ENCODE measurements at places on chromosomes 7 and 10.

DNA sequence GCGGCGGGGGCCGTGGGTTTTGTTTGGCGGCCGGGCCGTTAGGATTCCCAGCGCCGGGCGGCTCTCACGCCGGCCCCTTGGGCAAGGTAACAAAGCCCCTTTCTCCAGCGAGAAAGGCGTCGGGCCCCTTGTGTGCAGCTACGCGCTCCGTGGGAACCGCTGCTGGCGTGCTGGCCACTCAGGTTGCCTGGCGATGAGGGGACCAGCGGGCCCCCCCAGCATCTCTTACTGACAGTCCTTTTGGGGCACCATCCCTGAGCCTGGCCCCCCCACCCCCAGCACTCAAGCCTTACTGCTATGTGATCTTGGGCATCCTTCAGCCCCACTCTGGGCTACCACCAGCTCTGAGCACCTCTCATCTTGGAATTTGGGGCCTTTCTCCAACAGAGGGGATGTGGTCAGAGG, 1.8 kb downstream of the LFNG start:
- no peak for DNase-seq

DNA sequence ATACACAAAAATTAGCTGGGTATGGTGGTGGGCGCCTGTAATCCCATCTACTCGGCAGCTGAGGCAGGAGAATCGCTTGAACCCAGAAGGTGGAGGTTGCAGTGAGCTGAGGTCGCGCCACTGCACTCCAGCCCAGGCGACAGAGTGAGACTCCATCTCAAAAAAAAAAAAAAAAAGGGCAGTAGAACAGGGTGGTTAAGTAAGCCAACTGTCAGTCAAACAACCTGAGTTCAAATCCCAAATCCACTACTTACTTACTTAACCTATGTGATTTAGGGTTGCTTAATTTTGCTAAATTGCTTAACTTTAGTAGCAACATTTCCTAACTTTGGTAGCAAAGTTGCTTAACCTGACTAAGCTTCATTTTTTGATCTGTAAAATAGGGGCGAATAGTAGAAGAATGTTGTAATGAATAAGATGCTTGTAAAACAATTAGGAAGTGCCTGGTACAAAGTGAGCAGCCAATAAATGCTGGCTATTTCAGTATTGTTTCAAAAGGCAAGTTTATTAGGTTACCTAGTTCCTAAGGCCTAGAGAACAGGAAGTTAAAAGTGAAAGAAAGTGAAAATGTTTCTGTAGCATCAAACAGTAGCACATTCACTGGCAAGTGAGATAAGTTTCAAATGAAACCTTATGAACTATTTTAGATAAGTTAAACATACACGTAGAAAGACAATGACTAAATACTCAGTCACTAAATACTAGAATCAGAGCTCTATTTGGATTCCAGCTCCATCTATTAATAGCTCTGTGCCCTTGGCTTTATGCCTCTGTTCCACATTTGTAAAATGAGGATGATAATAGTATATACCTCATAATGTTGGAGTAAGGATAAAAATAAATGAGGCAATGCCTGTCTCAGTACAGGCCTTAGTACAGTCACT, 64.3 kb downstream of the HOXA1 start:
- DNase-seq = no peak

- no peak for DNase-seq
Measured at GRCh38 chr7:111006691-111007090, 84.2 kb upstream of the LRRN3 start.

DNA sequence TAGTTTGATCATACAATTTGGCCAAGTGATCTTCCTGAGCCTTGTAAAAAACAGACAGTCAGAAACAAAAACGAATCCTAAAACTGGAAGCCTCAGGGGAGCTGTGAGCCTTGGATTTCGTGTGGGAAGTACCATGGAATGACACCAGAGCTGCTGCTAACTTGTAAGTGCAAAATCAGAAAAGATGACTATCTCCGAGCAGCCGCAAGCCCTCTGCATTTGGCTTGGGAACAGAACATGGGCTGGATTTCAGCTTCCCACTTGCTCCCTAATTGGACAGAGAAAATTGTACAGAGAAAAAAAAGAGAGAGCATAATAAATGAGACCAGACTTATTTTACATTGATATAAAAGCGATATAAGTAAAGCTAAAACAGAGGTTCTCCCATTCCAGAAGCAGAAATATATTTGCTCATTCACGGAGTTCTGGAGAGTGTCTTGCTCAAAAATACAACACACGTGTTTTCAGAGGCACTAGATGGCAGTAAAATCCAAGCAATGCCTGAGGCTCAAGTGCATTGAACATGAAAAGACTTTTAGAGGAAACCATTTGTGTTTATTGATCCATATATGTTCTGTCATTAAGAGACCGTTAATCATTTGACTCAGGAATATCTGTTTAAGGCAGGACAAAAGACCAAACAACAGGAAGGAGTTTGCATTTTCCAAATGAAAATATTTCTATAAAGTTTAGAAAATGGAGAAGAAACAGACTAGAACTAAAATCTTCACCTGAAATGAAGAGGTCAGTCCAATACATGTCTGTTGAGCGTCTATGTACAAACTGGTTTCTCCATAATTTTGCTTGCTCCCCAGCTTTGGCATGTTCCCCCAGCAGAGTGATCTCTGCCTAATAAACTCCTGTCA, 78.3 kb upstream of the SLC26A5 start:
- DNase-seq = peak; percentile 36

GRCh38 chr7:150569245-150569955, 2.2 kb downstream of the GIMAP4 start:
- DNase-seq = no peak

GRCh38 chr7:29370531-29371314, 176.1 kb downstream of the CHN2 start:
- no peak for DNase-seq

GRCh38 chr10:1020958-1021357, 4.7 kb downstream of the IDI2 start:
- no peak for DNase-seq

GRCh38 chr10:64486901-64487300, 965.7 kb downstream of the REEP3 start:
- DNase-seq = no peak

DNA sequence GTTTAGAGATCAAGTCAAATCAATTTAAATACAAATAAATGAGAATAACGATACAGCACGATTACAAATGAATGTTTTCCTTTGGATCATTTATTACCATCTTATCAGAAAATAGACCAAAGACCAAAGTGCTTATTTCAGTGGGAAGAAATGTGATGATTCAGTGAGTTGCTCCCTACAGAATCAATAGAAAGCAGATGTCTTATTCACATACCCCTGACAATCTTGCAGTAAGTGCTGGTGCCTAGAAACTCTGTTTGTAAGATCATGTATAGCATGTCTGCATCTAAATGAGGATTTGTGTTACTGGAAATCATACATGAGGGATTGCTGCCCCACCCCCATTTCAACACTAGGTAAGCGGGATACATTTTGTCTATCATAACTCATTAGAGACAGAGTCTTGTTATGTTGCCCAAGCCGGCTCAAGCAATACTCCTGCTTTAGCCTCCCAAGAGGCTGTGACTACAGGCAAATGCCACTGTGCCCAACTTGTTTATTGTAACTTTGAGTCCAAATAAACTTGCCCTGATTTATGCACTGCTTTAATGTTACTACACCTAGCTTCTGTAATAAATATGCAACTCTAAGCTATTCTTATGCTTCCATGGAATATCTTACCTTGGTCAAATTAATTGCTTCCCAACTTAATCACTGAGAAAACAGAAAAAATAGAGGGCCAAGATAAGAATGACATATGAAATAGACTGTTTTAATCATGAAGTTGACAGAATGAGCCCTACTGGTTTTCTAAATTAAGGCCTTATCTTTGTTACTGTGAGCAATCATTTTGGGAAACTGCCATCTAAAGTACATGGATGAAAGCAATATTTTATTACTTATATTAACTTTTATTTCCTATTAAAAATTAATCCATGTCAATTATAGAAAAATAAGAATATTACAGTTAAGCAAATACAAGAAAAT, 82.5 kb downstream of the AHR start:
- no peak for DNase-seq

DNA sequence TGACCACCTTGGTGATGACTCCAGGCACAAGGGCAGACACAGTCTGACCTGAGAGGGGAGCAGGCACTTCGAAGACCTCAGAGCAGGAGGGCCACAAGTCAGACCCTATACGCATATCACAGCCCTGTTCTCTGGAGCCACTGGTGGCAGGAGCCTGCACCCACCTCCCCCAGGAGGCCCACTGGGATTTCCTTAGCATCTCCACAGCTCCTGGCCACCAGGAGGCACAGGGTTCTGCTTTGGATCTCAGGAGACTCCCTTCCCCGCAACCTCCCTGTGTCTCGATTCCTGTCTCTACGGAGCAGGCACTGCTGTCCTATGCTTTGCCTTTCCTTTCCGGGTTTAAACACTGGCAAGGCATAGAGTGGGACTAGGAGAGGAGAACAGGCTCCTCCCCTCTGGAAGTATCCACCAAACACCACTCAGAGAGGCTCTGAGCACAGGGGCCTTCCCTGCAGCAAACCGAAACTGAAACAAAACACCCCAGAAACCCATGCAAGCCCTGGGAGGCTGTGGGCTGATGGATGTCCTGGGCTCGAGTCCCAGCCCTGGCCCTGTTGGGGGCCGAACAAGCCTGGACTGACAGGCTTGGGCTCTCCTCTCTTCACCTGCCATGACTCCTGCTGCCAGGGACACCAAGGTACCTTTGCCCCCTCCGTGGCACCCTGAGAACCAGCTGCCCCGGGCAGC, 166.3 kb downstream of the NEURL1 start:
- DNase-seq = no peak

GRCh38 chr7:142412551-142413193, 154.8 kb upstream of the PRSS58 start:
- DNase-seq = peak; percentile 70
